ENCODE measurements at places on chromosomes 1 and 21. TPM values are rescaled to one million over a fixed set of nuclear protein-coding genes. Genes with fewer than 3 reads are reported as not detected.

SPATA45 gene
- 0.49 TPM for total RNA-seq

TEDDM1 gene
- not detected for total RNA-seq

KCNC4 gene
- total RNA-seq = 4.2 TPM

SNAP47 gene
- total RNA-seq = 68.6 TPM

PIAS3 gene
- 8.4 TPM for total RNA-seq

UMODL1 gene
- not detected for total RNA-seq

SV2A gene
- total RNA-seq = 72.0 TPM

TSPEAR gene
- total RNA-seq = not detected

TRNAU1AP gene
- 22.9 TPM for total RNA-seq

FAM43B gene
- total RNA-seq = 0.74 TPM

MYBPH gene
- total RNA-seq = not detected

TPTE gene
- not detected for total RNA-seq

ADAMTS5 gene
- 1.7 TPM for total RNA-seq

STUM gene
- 39.1 TPM for total RNA-seq

SLC9C2 gene
- total RNA-seq = 1.2 TPM

TEX38 gene
- not detected for total RNA-seq

MACF1 gene
- total RNA-seq = 386 TPM

HSD11B1 gene
- 0.25 TPM for total RNA-seq

ITGB2 gene
- total RNA-seq = 3.4 TPM

NHLH2 gene
- 0.74 TPM for total RNA-seq

ALX3 gene
- not detected for total RNA-seq

CYP4A11 gene
- total RNA-seq = under 0.01 TPM

Measured in temporal lobe (tissue), 4 donors.